Panc1 (cell line): ENCODE measurements at places on chromosomes 6 and 20. TPM values are rescaled to one million over a fixed set of nuclear protein-coding genes. Genes with fewer than 3 reads are reported as not detected.

Gene DEFB132
- total RNA-seq = 0.10 TPM

- H3K27me3 ChIP-seq = no peaks in the 10 kb centered on the region
- H3K27ac ChIP-seq = no peak overlapping the region
- H3K36me3 ChIP-seq = no peaks in the 10 kb centered on the region
- no peaks in the 10 kb centered on the region for H3K4me1 ChIP-seq
- DNase-seq = no peak
- H3K4me3 ChIP-seq = no peak overlapping the region
Measured at GRCh38 chr6:39488255-39488879, 165.9 kb upstream of the KCNK16 start.

Gene KIAA1755
- total RNA-seq = 0.08 TPM

Gene ZNF76
- total RNA-seq = 41.5 TPM

Gene KCNG1
- total RNA-seq = 7.4 TPM

Gene AKAP12
- 267 TPM for total RNA-seq
